Activated T-helper 9 cell treated with anti-CD3 and anti-CD28 coated beads, Interleukin-2, amount 50 U/mL, for 16 hours (primary cell): ENCODE measurements at places on chromosomes 5 and 9.

DNA sequence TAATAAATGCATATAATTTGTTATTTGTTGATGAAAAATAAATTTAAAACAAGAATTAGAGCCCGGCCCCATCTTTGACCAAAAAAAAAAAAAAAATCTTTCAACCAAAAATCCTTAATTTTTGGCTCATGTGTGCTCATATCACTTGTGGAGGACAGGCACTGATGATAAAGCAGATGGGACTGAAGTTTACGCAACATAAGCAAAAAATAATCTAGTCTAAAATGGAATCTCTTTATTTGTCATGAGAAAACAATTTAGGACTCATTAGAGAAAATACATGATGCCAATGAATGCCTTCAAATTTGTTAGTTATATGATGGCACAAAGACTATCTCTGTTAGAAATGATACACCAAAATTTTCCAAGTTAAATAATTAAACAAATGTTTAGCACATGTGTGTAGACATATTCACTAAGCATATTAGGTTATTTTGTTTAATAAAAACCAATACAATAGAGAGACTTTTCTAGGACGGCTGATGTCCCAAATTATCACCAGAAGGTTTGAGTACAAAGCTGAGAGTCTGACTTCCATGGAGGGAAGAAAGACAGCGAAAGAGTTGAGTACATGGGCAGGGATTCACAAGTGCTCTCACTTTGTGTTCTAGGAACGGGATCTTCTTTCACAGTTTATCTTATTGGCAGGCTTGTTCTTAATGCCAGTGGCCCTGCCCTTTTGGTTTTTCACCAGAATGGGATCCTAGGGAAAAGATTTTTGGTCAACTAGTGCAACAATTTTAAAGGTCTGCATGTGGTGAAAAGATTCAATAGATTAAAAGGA, 621.4 kb downstream of the RAB3C start:
- DNase-seq = no peak

GRCh38 chr5:143860211-143860610, 48.2 kb downstream of the HMHB1 start:
- DNase-seq = no peak

GRCh38 chr5:150438873-150439546, 10.5 kb downstream of the RPS14 start:
- no peak for DNase-seq

- no peak for DNase-seq
Measured at GRCh38 chr5:7802855-7803254, 48.1 kb downstream of the CFAP90 start.

GRCh38 chr9:11323457-11323856, 710.7 kb upstream of the PTPRD start:
- DNase-seq = no peak

GRCh38 chr9:75041041-75041440, 12.9 kb upstream of the CARNMT1 start:
- DNase-seq = no peak

DNA sequence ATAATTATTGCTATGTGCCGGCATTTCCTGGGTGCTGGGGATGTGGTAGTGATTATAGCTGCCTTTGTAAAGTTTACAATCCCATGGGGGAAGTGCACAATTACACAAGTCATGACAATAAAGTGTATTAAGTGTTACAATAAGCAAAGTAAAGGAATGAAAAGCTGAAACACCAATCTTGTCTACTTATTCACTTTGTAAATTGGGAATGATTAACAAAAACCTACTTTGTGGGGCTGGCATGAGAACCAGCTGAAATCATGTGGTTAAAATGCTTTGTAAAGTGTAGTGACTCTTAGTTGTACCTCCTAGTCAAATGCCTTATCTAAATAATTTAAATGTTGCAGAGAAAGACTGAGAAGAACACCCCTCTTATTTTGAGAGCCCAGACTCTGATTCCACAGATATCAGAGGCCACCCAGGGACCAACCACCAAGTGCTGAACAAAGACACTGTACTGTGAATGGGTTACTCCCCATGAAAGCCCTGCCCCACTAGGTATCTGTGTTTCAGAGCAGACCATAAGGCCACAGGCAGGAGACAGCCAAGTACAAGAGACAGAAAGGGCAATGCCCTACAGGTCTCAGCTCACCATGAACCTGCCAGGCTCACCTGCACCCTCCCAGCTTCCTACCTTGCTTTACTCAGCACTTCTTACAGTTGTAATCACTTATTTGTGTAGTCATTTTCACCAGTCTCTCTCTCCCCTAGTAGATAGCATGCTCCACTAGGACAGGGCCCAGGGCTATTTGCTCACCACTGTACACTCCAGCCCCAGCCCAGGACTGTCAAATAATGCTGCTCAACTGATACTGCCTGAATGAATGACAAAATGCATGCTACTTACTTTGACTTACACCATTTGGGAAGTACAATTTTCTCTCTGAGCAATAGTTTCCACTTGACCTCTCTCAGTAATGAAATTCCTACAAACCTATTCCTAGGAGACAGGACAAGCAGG, 101.6 kb upstream of the APC start:
- no peak for DNase-seq

- DNase-seq = no peak
Measured at GRCh38 chr5:93062548-93062947, 518.5 kb downstream of the NR2F1-AS1 start.

DNA sequence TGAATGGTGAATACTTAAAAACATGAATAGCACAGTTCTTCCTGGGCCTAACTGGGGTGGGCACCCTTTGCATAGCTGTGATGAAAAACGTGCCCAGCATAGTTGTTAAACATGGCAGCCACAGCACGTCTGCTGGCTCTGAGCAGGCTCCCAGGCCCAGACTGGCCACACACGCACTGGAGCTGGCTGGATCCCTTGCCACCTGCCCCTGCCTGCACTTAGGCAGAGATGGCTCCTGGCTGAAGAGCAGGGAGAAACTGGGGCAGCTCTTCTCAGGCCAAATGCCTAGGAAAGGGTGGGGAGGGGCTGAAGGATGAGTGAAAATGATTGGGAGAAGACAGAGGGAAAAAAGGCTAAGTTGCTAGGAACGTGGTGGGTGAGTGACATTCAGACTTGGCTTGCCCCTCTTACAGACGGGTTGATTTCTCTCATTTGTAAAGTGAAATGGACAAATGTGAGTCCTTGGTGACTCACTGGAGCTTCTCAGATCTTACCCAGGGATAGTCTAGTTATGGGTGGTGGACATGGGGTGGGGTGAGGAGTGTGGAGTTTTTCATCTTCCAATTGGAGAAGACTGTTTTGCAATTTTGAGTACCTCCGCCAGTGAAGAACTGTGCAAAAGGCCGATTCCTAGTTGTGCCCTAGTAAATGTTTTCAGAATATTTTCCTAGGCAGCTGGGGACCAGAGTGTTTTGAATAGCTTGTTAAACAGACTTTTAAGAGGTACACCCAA, 42.4 kb downstream of the TRIO start:
- DNase-seq = no peak

DNA sequence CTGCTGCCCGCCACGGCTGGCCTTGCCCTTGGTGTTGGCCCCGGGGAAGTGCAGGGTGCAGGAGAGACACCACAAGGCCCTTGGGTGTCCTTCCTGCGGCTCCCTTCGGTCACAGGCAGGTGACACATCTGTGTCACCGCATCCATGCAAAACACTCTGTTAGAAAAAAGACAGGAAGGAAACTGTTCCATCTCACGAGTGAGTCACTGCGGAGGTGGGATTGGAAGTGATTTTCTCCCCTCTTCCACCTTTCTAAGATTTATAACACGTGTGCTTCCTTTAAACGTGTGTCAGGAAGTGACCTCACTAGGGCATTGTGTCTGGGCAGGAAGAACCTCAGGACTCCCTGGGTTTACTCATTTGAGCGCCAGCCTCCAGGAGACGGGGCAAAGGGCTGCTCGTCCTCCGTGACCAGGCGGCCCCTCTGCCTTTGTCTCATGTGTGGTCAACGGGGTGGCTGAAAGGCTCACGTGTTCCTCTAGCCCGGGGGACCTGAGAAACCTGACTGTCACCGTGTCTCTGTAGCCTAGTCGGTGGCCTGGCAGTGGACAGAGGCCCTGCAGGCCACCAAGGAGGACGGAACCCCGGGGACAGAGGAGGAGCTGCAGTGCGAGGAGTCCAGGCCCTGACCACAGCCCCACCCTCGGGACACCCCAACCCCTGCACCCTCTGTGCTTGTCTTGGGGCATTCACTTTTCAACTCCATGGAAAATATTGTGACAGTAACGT, 4.9 kb upstream of the LCN1 start:
- DNase-seq = no peak

- no peak for DNase-seq
Measured at GRCh38 chr5:132424167-132424880, 54.8 kb downstream of the SLC22A5 start.

- DNase-seq = no peak
Measured at GRCh38 chr9:5231212-5231611, at the start of gene INSL4. TSS of gene INSL4 (plus strand) at chr9:5231419. CDS start at chr9:5231524, 105 bp downstream.

DNA sequence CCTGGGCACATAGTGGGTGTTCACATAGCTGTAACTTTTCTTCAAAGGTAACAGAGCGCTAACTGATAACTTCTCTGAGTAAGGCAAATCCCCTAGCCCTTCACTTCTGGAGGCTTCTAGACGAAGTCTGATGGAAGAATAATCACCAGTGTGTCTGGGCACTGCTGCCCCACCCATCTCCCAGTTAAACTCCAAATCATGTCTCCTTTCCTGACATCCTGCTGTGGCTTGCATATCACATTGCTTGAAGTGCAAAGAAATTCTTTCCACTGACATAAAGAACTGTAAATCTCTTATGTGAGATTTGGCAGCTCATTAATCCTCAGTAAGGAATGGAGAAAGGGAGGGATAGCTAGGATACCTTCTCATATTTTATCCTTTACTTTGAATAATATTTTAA, 74.6 kb downstream of the MARCHF11 start:
- no peak for DNase-seq
